EH (cell line): ENCODE measurements at places on chromosomes 11 and 22.

DNA sequence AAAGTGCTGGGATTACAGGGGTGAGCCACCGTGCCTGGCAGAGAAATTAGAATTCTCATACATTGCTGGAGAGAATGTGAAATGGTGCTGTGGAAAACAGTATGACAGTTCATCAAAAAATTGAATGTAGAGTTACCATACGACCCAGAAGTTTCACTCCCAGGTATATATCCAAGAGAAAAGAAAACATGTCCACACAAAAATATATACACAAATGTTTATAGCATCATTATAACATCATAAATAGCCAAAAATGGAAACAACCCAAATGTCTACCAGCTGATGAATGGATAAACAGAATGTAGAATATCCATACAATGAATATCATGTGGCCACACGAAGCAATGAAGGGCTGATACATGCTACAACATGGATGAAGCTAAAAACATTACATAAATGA is 34.6 kb downstream of the MED15 start:
- DNase-seq = no peak

DNA sequence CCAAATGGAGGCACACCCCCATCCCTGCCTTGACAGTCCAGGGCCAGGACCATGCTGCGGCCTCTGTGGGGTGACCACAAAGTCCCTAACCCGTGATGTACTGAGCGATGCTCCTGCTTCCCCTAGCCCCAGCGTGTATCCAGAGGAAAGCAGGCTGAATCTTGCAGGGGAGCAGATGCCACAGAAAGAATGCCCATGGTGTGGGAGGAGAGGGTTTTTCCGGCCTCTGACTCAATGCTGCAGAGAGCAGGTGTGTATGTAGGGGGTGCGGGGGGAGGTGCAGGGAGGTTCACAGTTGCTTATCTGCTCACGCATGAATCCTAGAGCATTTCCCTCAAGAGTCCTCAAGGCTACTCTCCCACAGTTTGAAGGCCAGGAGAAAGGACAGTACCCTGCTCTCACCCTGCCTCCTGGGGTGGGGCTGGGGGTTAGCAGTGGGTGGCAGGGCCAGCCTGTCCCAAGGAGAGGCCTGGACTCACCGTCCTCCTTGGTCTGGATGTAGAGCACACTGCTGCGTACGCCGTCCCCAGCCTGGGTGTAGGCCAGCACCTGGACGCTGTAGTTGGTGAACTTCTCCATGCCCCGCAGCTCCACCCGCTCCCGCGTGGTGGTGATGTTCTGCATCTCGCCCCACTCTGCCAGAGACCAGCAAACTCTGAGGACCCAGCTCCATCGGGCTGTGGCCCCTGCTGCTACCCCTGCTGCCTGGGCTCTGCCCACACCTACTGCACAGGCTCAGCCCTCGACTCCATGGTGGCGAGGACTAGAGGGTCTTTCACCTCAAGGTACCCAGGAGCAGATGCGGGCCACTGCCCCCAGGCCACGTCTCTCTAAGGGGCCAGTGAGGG is 130.8 kb downstream of the CEP164 start:
- DNase-seq = no peak

DNA sequence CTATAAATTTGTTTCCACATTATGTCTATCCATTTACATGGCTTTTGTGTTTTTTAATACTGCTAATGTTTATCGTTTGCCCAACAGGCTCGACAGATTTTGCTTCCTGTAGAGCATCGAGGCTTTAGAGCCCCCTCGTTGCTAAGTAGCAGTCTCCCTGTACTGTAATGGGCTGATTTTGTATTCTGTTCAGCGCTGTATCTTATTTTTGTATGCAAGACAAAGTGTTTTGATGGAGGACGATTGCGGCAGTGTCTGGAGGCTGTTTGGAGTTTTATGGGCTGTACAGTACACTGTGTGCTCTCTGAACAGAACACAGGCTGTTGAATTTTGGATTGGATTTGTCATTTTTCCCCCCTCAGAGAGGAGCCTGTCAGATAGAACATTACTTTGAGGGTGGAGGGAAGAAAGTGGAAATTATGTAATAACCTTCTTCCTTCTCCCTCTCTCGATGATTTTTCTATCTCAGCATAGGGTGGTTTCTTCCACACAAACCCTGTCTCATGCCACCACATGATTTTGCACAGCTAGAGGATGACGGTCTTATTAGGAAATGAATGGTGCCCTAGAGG is 104.4 kb downstream of the ZBTB16 start:
- no peak for DNase-seq

DNA sequence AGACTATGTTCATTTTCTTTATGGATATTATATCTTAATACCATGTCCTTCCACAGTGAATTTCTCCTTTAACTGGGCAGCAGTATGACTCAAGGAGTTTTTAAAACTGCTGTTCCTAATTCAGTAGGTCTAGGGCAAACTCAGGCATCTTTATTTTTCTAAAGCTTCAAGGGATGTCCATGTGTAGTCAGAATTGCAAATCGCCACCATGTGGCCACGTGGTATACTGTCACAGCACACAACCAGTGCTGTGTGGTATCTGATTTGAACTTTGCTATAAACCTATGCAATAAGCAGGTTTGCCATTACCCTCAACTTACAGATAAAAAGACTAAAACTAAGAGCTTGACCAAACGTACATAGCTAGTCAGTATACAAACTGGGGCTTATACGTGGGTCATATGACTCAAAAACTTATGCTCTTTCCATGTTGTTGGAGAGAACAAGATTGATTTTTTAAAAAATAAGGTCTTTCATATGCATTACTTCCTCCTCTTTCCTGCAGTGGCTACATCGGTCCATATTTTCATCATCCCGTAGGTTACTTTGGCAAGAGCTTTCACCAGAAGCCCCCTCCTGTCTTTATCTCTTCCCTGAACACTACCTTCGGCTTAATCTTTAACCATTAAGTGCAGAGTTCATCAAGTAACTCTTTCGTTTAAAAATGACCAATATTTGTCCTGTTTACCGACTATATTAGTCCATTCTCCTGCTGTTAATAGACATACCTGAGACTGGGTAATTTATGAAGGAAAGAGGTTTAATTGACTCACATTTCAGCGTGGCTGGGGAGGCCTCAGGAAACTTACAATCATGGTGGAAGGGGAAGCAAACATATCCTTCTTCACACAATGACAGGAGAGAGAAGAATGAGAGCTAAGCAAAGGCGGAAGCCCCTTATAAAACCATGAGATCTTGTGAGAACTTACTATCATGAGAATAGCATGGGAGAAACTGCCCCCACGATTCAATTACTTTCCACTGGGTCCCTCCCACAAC is 8.0 kb upstream of the HTATIP2 start:
- DNase-seq = peak; percentile 63

DNA sequence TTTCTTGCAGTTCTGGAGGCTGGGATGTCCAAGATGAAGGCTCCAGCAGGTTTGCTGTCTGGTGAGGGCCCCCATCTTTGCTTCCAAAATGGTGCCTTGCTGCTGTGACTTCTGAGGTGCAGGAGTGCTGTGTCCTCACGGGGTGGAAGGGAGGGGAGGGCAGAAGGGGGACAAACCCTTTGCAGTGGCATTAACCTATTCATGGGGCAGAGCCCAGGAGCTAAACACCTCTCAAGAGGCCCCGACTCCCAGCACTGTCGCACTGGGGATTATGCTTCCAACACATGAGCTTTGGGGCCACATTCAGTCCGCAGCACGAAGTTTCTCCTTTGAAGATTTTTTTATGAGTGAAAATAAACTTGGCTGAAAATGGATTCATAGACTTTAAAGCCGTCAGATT is 25.5 kb upstream of the OSBPL5 start:
- no peak for DNase-seq

DNA sequence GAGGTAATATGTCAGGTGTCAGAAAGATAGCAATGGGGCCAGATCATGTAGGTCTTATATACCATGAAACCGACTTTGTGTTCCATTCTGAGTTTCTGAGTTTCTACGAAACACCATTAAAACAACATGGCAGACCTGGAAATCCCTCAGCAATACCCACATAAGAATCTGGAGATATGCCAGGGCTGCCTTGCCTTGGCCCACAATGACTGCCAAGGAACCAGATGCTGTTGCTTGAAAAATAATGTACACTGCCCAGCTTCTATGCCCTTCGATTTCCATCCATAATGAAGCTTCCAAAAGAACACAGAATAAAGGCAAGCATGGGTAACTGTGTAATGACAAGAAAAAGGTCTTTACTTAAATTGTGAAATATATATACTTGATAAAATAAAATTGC is 277.4 kb downstream of the SOX6 start:
- DNase-seq = no peak

- DNase-seq = no peak
Observed at GRCh38 chr11:108629274-108629673, 35.6 kb upstream of the DDX10 start.

- DNase-seq = peak; percentile 34
Observed at GRCh38 chr11:63839508-63840355, 822 bp downstream of the MARK2 start.

DNA sequence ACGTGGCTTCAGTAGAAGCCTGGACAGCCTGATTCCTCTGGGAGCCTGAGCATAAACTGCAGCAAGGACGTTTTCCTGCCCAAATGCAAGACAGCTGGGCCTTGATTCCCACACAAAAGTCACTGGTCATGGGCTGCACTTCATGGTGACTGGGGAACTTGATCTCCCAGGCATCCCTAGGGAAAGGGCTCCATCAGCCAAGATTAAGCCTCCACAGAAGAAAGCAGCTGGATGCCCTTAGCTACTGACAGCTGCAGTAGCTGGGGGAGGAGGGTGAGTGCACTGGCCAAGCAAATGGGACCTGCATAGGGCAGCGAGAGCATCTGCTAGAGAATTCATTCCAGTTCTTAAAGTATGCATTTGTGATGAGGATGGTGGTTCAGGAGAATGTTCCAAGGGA is 267.4 kb upstream of the ISX start:
- DNase-seq = no peak

DNA sequence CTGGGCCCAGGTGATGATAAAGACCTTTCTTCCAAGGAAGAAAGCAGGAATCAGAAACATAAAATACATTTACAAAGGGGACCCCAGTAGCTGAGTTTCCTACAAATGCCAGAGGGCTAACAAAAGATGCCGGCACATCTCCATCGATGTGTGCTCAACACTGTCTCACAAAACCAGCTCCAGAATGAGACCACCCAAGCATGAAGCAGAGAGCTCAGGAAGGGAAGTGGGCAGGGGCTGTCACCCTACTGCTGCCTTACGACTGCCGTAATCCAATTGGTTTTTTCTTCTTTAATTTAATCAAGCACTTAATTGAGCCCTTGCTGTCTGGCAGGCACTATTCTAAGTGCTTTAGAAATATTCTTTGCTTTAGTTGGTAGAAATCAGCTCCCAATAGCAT is 26.1 kb downstream of the SMCO4 start:
- DNase-seq = no peak

GRCh38 chr11:7892059-7892699 is 38.9 kb downstream of the OR10A6 start:
- peak; percentile 86 for DNase-seq

GRCh38 chr11:66744485-66745355 is 15.7 kb upstream of the SPTBN2 start:
- peak; percentile 74 for DNase-seq

DNA sequence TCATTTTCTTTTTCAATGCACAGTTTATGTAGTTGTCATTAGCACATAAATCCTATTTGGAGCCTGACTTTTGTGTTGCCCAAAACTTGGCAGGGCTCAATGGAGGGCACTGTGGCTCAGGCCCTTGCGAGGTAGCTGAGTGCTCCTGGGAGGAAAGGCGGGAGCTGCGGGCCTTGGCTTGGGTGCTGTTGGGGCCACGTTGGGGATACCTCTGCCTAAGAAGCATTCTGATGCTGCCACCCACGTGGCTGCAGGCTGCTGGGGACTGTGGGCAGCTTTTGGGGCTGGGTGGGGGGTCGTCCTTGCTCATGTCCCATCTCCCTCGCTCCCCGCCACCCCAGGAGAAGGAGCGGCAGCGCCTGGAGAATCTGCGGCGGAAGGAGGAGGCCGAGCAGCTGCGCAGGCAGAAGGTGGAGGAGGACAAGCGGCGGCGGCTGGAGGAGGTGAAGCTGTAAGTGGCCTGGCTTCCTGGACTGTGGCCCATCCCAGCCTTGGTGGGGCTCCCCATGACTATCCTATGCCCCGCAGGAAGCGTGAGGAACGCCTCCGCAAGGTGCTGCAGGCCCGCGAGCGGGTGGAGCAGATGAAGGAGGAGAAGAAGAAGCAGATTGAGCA is 20.9 kb downstream of the INCENP start:
- no peak for DNase-seq

DNA sequence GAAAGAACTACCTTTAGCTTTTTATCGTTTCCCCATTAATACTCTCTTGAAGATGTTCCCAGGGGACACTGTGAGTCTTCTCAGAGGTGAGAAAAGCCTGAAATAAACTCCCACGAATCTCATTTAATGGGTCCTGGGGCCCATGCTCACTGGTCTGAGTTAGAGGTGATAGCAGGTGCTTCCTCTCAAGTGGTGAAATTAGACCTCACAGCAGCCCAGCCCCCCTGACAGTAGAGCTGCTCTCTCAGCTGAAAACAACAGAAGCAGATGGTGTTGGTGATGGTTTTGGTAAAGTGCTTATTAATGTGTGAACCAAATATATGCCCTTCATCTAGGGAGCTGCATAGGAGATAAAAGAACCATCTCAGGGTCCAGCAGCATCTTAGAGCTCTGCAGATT is 76.8 kb upstream of the VPREB1 start:
- no peak for DNase-seq

GRCh38 chr11:45274206-45274605 is 11.9 kb downstream of the SYT13 start:
- DNase-seq = no peak

DNA sequence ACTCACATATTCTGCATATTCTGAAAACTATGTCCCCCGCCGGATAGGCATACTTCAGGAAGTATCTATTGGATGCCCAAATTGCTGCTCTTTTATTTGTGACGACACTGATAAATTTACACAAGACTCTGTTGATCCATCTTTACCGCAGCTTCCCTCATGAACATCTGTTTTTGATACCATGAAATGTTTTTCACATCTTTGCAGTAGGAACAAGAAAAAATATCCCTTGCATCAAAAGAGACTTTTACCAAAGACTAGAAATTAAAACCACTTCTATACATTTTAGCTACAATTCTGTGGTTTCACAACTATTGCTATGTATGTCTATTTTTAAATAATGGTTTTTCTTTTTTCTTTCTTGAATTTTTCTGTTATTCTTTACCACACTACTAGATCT is 15.3 kb downstream of the POU2AF2 start:
- DNase-seq = peak; percentile 13

DNA sequence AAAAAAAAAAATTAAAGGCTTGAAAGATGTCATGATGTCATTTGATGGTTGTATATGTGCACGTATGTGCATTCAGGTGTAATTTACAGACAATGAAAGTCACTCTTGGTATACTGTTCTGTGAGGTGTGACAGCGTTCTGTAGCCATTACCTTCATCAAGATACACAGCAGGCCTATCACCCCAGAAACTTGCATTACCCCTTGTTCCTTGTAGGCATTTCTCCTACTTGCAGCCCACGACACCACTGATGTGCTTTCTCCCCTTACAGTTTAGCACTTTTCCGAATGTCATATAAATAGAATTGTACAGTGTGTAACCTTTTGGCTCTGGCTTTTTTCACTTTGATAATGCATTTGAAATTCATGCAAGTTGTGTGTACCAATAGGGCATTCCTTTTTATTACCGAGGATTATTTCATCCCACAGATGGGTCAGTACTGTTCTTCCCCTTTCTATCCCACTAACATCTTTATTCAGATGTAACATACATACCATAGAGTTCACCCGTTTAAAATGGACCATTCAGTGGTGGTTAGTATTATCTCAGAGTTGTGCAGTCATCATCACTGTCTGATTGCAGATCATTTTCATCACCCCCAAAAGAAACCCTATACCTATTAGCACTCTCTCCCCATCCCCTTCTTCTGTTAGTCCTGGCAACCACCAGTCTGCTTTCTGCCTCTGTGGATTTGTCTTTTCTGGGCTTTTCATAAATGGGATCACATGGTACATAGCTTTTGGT is 30.3 kb downstream of the BCR start:
- no peak for DNase-seq

- no peak for DNase-seq
Observed at GRCh38 chr22:18955696-18956095, 19.6 kb upstream of the PRODH start.
